Large intestine (tissue), 12 donors: ENCODE measurements at places on chromosomes 13 and 19.

GRCh38 chr13:40192452-40192851 is 474.0 kb downstream of the FOXO1 start:
- H3K27ac ChIP-seq: no peak overlapping the region
- H3K27me3 ChIP-seq: no peaks in the 10 kb centered on the region
- DNase-seq: no peak
- H3K36me3 ChIP-seq: no peaks in the 10 kb centered on the region
- no peak overlapping the region for H3K4me3 ChIP-seq

DNA sequence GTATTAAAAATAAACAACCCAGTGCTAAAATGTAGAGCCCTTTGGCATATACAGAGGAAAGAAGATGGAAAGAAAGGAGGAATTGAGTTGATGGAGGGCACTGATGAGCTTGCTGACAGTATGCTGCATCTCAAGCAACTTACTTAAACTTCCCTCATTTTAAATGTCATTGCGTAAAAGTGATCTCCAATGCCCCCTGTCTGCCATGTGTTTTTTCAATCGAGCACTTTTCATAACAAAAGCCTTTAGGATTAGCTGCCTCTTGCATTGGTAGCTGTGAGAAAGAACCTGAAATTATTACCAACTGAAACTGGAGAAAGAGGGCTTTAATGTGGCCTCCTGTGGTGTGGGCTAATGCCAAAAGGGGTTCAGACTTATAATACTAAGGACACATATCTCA is 541.6 kb downstream of the SUCLA2 start:
- no peak overlapping the region for H3K4me3 ChIP-seq
- no peaks in the 10 kb centered on the region for H3K36me3 ChIP-seq
- no peaks in the 10 kb centered on the region for H3K4me1 ChIP-seq
- DNase-seq: no peak

- no peak for DNase-seq
- no peak overlapping the region for H3K27ac ChIP-seq
- no peak overlapping the region for H3K4me3 ChIP-seq
- H3K36me3 ChIP-seq: no peaks in the 10 kb centered on the region
- peaks cover 16% of the 10 kb centered on the region for H3K4me1 ChIP-seq
- peaks cover 20% of the 10 kb centered on the region for H3K27me3 ChIP-seq
These were observed 7.3 kb downstream of the PTGIR start for GRCh38 chr19:46617601-46618000.

GRCh38 chr19:41330946-41331678 is 21.1 kb downstream of the CCDC97 start:
- no peak for DNase-seq
- H3K36me3 ChIP-seq: no peaks in the 10 kb centered on the region
- H3K27ac ChIP-seq: no peak overlapping the region
- no peak overlapping the region for H3K4me3 ChIP-seq
- H3K4me1 ChIP-seq: peaks cover 18% of the 10 kb centered on the region

GRCh38 chr13:91085127-91085526 is 262.4 kb upstream of the MIR17HG start:
- no peak overlapping the region for H3K4me3 ChIP-seq
- H3K36me3 ChIP-seq: no peaks in the 10 kb centered on the region
- H3K27ac ChIP-seq: no peak overlapping the region
- no peaks in the 10 kb centered on the region for H3K27me3 ChIP-seq
- H3K4me1 ChIP-seq: peaks cover 21% of the 10 kb centered on the region

- peaks cover 22% of the 10 kb centered on the region for H3K36me3 ChIP-seq
- H3K4me3 ChIP-seq: no peak overlapping the region
- no peak for DNase-seq
- no peak overlapping the region for H3K27ac ChIP-seq
- no peaks in the 10 kb centered on the region for H3K4me1 ChIP-seq
These were observed 131.5 kb downstream of the RGCC start for GRCh38 chr13:41588899-41589298.

DNA sequence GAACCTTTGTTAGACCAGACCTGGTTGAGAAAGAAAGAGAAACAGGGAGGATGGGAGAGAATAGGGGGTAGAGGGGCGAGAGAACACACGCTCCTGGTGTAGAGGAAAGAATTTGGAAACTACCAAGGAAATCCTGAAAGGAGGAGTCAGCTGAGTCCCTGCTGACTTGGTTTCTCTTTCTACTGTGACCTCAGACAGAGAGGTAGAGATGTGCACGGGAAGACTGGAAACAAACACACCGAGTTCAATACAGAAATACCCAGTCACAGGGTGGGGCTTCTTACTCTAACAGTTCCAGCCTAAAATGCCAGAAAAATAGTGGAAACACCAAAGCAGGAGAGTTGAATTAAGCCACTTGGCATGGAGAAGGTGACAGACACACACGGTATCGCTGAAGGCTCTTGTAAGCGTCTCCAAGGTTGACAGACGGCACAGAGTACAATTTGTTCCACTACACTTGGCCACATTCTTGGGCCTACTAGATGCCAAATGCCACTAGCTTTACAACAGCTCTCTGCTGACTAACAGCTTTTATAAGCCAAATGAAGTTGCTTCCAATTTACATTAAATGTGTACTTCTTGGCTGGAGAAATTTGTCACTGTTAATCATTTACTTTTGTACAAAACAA is 28.1 kb downstream of the LATS2 start:
- H3K27me3 ChIP-seq: no peaks in the 10 kb centered on the region
- DNase-seq: no peak
- H3K27ac ChIP-seq: no peak overlapping the region

- H3K27me3 ChIP-seq: no peaks in the 10 kb centered on the region
- H3K4me3 ChIP-seq: no peak overlapping the region
- no peaks in the 10 kb centered on the region for H3K4me1 ChIP-seq
- H3K27ac ChIP-seq: no peak overlapping the region
These were observed 26.6 kb upstream of the KBTBD6 start for GRCh38 chr13:41159174-41159573.
